ENCODE measurements at places on chromosomes 1 and 21. TPM values are rescaled to one million over a fixed set of nuclear protein-coding genes. Genes with fewer than 3 reads are reported as not detected.

DNA sequence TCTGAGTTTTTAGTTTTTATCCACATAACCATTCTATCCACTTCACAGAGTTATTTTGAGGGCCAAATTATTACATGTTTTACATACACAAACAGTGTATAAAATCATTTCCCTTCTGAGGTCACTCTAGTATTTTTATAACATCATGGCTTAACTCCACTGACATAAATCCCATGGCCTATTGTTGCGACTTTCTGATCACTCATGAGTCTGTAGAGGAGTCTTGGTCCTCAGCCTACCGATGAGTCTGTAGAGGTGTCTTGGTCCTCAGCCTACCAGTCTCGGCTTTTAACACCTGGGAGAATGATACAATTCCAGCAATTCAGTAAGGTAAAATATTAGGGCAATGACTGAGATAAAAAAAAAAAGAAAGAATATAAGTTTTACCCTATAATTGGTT, 483.7 kb downstream of the USP25 start:
- peak; percentile 46 for DNase-seq

GRCh38 chr1:76038287-76039004, 36.1 kb upstream of the ST6GALNAC3 start:
- DNase-seq: no peak

DNA sequence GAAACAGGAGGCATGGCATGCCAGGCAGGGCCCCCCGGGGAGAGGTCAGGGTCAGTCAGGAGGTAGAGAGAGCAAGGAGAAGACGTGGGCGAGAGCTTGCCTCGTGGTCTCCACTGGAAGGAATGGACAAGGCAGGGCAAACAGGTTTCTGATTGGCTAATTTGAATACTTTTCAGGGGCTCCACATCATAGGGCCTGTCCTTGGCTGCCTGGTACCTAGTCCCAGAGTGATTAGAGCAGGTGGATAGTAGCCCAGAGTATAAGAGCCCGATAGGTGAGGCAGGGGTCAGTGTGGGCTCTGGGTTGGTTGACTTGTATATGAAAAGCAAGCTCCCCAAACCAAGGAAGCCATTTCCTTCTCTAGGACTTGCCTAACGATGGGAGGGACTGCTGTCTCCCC, 178.6 kb downstream of the ZP4 start:
- no peak for DNase-seq

DNA sequence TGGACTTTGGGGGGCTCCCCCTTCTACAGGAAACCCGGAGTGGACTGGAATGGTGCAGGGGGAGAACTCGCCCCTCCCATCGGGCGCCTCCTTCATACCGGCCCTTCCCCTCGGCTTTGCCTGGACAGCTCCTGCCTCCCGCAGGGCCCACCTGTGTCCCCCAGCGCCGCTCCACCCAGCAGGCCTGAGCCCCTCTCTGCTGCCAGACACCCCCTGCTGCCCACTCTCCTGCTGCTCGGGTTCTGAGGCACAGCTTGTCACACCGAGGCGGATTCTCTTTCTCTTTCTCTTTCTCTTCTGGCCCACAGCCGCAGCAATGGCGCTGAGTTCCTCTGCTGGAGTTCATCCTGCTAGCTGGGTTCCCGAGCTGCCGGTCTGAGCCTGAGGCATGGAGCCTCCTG, at the start of gene TNFRSF14:
Gene TNFRSF14 (plus strand): TSS at position 95 of the 401 bp plus-strand sequence. CDS start 294 bp downstream, at position 389.
- DNase-seq: peak; percentile 65

DNA sequence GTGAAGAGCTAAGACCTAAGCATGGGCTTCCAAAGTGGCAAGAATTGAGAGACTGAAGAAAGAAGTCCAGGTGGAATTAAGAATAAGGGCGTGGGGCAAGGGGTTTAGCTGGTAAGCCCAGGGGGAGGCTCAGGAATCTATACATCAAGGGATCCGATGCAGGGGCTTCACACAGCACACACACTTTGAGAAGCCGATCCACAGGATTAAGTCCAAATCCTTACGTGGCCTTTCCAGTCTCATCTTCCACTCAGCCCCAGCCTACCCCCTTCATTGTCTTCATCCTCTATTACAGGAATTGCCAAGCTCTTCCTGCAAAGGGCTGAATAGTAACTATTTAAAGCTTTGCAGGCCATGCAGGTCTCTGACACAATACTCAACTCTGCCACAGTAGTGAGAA, 101.3 kb downstream of the TGFBR3 start:
- no peak for DNase-seq

GRCh38 chr1:28534671-28535070, 18.2 kb upstream of the TRNAU1AP start:
- DNase-seq: no peak

Gene PYHIN1
- not detected for polyA plus RNA-seq
